ENCODE measurements at places on chromosomes 6 and 20.

DNA sequence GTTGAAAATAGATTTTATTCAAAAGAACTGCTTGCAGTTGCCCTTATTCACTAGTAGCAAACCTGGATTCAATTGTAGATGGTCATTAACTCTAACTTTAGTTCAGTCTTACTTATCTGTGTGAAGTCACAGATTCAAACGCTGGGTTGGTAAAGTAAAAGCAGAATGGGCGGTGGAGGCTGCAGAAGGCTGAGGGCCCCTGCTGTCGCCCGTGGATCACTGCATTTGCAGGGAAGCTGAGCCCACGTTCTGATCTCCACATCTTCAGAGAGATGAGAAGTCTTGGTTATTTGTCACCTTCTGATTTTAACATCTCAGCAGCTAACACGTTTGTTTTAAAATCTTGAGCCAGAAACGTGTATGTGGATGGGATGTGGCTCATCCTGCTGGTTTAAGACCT is 75.1 kb downstream of the SNX9 start:
- DNase-seq, result peak; percentile 69

DNA sequence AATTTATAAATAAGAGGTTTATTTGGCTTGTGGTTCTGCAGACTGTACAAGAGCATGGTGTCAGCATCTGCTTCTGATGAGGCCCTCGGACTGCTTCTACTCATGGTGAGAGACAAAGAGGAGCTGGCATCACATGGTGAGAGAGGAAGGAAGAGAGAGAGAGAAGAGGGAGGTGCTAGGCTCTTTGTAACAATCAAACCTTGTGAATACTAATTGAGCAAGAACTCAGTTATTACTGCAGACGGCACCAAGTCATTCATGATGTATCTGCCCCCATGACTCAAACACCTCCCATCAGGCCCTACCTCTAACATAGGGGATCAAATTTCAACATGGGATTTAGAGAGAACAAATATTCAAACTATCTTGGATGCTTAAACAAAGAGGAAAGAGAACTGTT is 6.3 kb upstream of the SIRPG start:
- no peak for DNase-seq

DNA sequence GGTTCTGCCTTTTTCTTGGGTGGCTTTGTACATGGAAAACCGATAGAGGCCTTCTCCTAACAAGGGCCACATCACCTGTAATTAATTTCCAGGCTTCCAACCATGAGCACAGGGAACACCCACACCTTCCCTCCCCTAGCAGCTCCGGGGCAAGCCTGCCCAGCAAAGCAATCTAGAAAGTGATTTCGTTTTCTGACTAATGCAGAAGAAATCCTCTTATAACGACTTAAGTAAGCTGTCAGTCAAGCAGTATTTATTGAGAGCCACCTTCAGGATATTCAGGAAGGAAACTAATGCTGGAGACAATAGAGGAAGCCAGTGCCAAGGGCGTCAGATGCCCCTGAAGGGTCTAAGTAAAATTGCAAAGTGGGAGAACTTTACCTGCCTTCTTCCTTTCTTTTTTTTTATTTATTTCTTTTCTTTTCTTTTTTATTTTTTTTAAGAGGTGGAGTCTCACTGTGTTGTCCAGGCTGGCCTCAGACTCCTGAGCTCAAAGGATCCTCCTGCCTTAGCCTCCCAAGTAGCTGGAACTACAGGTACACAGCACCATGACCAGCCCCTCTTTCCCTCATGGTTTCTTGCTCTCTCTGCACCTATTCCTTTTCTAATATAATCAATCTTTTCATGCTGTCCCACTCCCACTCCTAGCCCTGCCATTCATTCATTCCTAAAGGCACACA is 67.5 kb upstream of the MBOAT1 start:
- DNase-seq, result no peak

DNA sequence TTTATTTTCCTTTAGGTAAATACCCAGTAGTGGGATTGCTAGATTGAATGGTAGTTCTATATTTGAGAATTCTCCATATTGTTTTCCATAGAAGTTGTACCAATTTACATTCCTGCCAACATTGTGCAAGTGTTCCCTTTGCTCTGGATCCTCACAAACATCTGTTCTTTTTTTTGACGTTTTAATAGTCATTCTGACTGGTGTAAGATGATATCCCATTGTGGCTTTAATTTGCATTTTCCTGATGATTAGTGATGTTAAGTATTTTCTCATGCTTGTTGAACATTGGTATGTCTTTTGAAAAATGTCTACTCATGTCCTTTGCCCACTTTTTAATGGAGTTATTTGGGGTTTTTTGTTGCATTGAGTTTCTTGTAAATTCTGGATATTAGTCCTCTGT is 85.6 kb downstream of the UBE3D start:
- DNase-seq, result no peak

GRCh38 chr6:28282926-28283325 is 1.6 kb downstream of the PGBD1 start:
- no peak for DNase-seq

GRCh38 chr6:170416303-170416702 is 109.7 kb downstream of the FAM120B start:
- DNase-seq, result no peak

All from midbrain (tissue), 1 donor.